ENCODE measurements at places on chromosomes 6 and 20.

- no peak for DNase-seq
These were observed 3.1 kb downstream of the HM13 start for GRCh38 chr20:31517373-31517772.

DNA sequence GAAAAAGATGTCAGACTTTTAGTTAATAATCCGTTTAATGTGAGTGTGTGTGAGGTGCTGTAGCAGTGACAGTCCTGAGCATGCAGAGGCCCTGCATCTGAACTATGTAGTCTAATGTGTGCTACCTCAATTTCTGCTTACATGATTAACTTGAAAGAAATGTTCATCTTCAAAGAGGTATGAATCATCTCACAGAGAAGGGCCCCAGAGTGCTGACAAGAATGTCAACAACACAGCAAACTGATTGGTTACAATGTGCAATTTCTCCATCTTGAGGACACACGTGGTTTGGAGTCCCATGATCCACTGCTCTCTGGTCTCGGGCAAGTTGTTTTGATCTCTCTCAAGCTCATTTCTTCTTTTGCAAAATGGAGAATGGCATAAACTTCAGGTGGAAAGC lies 61.7 kb upstream of the EMILIN3 start:
- no peak for DNase-seq

DNA sequence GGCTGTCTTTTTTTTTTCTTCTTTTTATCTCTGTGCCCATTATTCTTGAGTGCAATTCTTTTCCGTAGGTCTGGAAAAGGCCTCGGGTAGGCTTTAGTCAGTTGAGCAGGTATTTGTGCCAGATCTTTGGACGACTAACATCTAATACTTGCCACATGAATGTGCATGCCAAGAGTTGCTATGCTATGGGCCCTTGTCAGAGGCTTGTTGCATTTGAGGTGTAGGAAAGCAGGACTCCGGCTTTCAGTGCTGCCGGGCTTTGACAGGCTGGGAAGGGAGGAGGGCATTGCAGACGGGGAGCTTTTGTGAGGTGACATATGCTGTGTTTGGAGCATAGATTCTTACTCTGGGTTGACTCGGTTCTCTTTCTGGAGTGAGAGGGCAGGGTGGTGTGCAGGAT lies 10.2 kb downstream of the LRRC1 start:
- DNase-seq, result no peak

GRCh38 chr20:20130399-20130798 lies 78.1 kb downstream of the CFAP61 start:
- DNase-seq, result no peak

- DNase-seq, result no peak
These were observed 97.3 kb downstream of the CAP2 start for GRCh38 chr6:17490724-17491123.

GRCh38 chr6:129183681-129184301 lies 300.9 kb downstream of the LAMA2 start:
- no peak for DNase-seq

- no peak for DNase-seq
These were observed 76.2 kb downstream of the WASF1 start for GRCh38 chr6:110103260-110103659.

GRCh38 chr6:169583886-169584541 lies 117.8 kb downstream of the WDR27 start:
- DNase-seq, result no peak

- no peak for DNase-seq
These were observed 35.2 kb upstream of the TXLNB start for GRCh38 chr6:139327038-139327437.

GRCh38 chr20:40766790-40767614 lies 78.0 kb upstream of the MAFB start:
- DNase-seq, result no peak

GRCh38 chr6:38099221-38099620 lies 279.7 kb downstream of the ZFAND3 start:
- DNase-seq, result no peak

GRCh38 chr6:36323062-36323461 lies 13.6 kb downstream of the BNIP5 start:
- no peak for DNase-seq

- no peak for DNase-seq
These were observed 144.8 kb upstream of the SUPT3H start for GRCh38 chr6:45522486-45522885.

DNA sequence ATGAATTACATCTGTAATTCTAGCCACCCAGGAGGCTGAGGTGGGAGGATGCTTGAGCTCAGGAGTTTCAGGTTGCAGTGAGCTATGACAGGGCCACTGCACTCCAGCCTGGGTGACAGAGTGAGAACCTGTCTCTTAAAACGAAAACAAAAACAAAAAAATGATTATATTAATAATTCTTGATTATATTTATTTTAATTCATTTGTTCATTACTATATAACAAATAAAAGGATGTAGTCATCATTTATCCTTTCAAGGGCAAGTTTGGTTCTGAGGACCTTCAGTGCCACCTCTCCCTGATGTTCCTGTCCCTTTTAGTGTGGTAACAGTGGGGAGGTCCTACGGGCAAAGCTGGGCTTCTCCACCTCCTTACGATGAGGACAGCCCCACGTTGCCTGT lies 167.1 kb upstream of the SCGN start:
- no peak for DNase-seq

DNA sequence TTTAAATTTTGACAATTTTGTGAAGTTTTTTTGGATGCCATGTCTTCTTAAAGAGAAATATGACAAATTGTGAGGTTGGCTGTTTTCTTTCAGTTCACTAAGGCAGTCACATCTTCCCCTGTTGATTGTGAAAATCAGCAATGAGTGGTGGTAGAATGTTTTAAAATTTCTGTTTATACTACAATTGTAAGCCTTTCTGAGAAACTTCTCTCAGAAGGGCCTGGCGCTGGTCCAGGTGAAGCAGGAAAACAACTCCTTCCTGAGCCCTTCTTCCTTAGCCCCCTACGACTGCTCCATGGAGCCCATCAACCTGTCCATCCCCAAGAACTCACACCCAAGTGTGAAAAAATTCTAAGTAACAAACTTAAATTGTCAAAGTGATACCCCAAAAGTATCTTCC lies 80.6 kb downstream of the SSR1 start:
- DNase-seq, result no peak

- DNase-seq, result no peak
These were observed 40.2 kb downstream of the HBS1L start for GRCh38 chr6:135014353-135014832.

GRCh38 chr20:43910564-43910963 lies 4.1 kb upstream of the TOX2 start:
- DNase-seq, result no peak

DNA sequence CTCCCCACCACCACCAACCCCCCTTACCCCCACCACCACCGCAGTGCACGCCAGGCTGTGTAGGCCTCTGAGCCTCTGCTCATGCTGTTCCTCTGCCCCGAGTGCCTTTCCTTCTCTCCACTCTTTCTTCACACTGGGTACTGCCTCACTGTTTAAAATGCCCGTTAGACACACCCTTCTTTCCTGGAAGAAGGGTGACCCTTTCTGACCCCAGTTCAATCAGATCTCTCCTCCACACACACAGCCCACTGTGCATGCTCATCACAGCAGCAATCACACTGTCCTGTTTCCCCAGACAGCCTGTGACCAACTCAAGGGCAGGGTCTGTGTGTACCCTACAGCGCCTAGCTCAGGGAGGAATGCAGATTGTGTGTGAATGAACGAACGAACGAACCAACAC lies 10.0 kb downstream of the TMEM74B start:
- DNase-seq, result no peak

- no peak for DNase-seq
These were observed 15.5 kb upstream of the CCND3 start for GRCh38 chr6:41957117-41957516.
